Endothelial cell (in vitro differentiated cells): ENCODE measurements at places on chromosomes 5 and 9.

DNA sequence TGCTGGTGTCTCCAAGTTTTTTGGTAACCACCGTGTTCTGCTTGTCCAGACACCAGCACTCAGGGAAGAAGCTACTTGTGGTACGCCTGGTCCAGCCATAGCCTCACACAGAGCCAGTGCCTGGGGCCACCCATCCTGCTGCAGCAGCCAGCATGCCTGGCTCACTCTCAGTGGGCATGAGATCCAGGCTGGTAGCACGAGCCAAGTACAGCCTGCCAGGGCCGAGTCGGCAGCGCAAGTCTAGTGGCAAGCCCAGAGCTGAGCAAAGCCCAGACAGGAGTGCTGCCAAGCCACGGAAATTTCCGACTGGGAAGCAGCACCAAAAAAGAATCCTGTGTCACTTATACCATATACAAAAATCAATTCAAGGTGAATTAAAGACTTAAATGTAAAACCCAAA is 36.3 kb upstream of the FBXL17 start:
- no peak for DNase-seq

GRCh38 chr9:33101104-33101951 is 24.9 kb upstream of the SMU1 start:
- no peak for DNase-seq

DNA sequence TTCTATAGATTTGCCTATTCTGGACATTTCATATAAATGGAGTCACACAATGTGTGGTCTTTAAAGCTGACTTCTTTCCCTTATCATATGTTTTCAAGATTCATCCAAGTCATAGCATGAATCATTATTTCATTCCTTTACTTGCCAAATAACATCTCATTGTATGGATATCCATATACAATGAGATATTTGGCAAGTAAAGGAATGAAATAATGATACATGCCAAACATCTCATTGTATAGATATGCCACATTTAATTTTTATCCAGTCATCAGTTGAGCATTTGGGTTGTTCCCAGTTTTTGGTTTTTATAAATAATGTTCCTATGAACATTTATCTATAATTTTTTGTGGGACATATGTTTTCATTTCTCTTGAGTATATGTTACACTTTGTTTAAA is 20.5 kb upstream of the OR2K2 start:
- no peak for DNase-seq

DNA sequence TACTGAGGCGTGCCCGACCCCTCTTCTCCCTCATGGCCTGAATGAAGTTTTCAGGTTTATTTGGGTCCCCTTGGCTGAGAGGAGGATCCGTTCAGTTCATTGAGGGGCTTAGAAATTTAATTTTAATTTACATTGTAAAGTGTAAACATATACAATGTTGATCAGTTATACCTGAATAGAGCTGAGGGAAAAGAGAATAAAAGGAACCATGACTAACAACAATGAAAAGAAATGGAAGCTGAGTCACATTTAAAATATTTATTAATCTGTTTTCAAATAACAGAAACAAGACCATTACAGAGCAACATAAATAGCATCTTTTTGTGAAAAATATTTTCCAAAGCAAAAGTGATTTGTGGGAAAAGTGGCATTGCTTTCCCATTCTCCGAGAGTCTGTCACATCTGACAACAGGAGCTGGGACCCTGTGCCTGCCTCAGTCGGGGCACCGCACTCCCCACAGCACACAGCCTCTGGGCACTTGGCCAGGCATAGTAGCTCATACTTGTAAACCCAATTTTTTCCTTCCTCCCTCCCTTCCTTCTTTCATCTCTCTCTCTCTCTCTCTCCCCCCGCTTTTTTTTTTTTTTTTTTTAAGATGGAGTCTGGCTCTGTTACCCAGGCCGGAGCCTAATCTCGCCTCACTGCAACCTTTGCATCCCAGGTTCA is 28.7 kb downstream of the PROP1 start:
- no peak for DNase-seq

DNA sequence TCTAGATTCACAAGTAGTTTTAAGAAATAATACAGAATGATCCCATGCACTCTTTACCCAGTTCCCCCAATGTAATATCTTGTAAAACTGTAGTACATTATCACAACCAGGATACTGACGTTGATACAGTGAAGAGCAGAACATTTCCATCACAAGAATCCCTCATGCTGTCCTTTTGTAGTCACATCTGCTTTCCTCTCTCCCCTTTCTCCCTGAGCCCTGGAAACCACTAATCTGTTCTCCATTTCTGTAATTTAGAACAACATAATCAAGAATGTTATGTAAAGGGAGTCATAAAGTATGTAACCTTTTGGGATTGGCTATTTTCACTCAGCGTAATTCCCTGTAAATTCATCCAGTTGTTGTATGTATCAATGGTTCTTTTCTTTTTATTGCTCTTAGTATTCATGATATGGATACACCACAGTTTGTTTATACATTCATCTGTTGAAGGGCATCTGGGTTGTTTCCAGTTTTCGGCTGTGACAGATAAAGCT is 61.1 kb downstream of the ERCC6L2 start:
- DNase-seq: no peak

- no peak for DNase-seq
These were observed 16.5 kb upstream of the ISCA1 start for GRCh38 chr9:86298873-86299272.

GRCh38 chr5:104237586-104237985 is 675.0 kb upstream of the NUDT12 start:
- DNase-seq: no peak

DNA sequence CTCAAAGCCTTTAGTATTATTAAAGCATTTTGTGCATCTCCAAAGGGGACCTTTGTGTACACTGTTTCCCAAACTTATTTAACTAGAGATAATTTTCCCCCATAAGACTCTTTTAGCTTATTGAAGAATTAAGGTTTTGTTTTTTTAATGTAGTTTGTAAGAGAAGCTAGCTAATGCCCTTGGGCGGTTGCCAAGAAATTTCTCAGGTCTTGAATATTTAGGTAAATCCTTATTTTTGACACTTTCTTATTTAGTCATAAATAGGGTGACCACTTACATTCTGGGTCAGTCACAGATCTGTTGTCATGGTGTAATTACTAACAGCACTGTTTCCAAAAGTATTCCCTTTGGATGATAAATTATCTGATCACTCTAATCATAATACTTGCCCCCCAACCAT is 27.2 kb downstream of the TNFAIP8 start:
- DNase-seq: no peak

DNA sequence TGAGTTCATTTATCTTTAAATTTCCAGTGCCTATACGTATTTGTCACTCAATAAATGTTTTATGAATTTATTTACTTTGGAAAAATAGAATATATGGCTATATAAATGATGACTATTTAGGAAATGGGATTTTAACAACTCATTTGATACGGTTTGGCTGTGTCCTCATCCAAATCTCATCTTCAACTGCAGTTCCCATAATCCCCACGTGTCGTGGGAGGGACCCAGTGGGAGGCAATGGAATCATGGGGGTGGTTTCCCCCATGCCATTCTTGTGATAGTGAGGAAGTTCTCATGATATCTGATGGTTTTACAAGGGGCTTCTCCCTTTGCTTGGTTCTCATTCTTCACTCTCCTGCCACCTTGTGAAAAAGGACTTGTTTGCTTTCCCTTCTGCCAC is 187.6 kb upstream of the EFNA5 start:
- no peak for DNase-seq

DNA sequence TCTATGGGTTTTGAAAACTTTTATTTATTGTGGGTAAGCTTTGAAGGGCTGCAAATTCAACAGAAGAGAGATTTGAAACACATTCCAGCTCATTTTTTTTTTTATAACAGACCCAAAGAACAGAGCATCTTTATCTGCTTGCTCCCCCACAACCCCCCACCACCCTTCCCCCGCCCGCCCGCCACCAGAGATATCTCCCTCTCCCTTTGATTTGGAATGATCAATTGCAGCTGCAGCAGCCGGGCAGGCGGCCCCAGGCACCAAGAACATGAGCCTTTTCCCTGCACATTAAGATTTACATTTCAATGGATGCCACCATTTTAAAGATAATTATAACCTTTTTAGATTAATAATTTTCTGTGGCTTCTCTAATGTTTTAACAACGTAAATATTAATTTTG is 510.9 kb downstream of the ZNF608 start:
- no peak for DNase-seq

GRCh38 chr5:15326471-15326870 is 173.5 kb upstream of the FBXL7 start:
- DNase-seq: no peak

GRCh38 chr5:167708449-167708848 is 583.0 kb upstream of the WWC1 start:
- DNase-seq: no peak

DNA sequence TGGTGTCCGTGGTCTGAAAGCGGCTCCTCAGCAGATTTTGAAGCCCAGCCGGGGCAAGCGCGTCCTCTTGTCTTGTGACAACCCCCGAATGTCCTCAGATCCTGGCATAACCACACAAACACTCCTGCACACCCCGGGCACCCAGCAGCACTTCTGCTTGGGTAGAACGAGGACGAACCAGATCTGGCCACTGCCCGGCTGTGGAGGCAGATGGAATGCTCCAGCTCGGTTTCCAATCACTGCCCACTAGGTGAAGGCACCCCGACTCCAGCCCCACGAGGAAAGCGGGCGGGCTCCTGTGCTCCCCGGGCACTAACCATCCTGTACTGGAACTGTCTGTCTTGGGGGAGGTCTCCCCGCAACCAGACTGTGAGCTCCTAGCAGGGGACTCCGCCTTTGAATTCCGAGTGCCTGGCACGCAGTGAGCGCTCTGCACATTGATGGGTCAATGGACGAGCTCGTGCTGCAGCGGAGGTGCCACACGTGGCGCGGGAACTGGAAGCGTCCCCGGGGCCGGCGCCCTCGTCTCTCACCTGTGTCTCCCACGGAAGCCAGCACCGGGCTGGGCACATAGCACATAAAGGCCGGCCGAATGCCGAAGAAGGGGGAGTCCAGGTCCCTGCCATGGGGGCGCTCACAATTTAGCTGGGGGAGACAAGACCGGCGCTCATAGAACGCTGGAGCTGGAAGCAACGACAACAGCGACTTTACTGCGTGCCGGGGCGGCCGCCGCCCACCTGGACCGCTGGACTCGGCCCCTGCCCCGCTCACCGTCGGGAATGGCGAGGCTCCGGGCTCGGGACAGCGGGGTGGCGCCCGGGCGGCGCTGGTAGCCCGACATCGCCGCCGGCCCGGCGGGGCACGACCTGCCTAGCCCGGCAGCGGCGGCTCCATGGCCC is 608 bp downstream of the ENTR1 start:
- DNase-seq: peak; percentile 34

GRCh38 chr9:126454795-126455194 is 128.2 kb downstream of the MVB12B start:
- no peak for DNase-seq

GRCh38 chr5:1439388-1440097 is 5.7 kb downstream of the SLC6A3 start:
- DNase-seq: no peak

DNA sequence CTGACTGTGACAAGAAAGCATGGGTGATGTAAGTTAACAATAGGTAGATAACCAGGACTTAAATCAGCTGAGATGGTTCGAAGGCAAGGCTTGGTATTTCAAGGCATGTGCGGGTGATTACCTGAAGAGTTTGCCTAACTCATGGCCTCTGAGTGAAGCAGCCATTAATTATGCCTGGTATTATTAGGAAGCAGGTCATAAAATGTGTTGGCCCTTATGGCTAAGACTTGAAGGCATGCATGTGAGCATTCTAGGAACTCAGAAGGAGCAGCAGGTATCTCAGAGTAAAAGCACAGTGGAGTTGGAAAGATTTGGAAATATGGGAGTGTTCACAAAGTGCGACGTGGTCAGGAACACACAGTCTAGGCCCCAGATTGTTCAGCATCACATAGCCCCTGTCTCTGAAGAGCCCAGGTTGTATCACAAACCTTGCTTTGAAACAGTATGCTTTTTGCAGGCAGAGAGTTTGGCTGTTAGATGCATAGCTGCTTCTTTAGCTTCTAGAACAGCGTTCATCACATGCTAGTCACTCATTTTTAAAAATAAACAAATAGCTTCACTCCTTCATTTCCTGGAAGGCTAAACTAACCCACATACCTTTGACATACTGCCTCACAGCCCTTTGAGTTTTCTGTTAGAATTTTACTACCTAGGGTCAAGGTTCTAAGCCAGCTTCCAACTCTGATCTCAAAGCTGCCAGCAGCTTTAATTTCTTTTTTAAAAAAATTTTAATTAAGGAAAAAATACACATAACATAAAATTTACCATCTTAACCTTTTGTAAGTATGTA is 2.1 kb downstream of the HEXB start:
- DNase-seq: no peak

DNA sequence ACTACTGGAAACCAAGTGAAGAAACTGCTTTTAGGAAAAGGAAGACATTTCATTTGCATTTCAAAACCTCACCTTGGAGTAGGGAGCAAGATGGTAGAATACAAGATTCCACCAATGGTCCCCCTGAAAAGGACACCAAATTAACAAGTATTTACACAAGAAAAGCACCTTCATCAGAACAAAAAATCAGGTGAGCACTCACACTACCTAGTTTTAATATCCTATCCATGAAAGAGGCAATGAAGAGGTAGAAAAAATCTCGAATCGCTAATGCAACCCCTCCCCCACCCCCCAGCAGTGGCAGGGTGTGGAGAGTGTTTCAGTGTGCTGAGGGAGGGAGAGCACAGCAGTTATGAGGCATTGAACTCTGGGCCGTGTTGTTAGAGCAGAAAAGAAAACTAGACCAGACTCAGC is 1397.0 kb upstream of the C9orf72 start:
- no peak for DNase-seq

DNA sequence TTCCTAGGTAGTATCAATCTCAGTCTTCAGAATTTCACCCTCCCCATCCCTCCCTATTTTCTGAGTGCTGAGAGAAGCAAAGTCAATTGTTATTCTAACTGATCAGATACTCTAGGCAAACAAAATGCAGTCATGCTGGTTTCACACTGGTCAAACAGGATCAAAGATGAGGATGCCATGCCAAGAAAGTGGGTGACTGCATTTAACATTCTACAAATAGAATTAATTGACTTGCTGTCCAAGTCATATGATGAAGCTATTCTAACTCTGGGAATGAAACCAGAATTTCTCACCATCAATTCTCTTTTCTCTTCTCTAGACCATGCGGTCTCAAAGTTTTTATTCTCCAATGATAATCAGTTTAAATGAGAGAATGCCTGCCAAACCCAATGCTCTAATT is 112.5 kb downstream of the CTNND2 start:
- DNase-seq: no peak

- peak; percentile 8 for DNase-seq
These were observed 39.0 kb upstream of the TARS1 start for GRCh38 chr5:33401482-33402390.

GRCh38 chr9:82149501-82149946 is 161.0 kb downstream of the SPATA31D1 start:
- DNase-seq: no peak

GRCh38 chr5:87156631-87157030 is 111.1 kb upstream of the RASA1 start:
- DNase-seq: no peak
